IMR-90 (cell line): ENCODE measurements at places on chromosomes 7 and 10. TPM values are rescaled to one million over a fixed set of nuclear protein-coding genes. Genes with fewer than 3 reads are reported as not detected.

NXPH1 gene
- not detected in 2 replicates for total RNA-seq

AKR1E2 gene
- 2.2 and 3.4 TPM in 2 replicates for total RNA-seq

VSTM4 gene
- total RNA-seq, result 2.5 and 2.9 TPM in 2 replicates

GIMAP4 gene
- not detected in 2 replicates for total RNA-seq

- H3K4me3 ChIP-seq, result no peak overlapping the region
- peak; percentile 95 for DNase-seq
- H3K4me1 ChIP-seq, result peaks cover 3% of the 10 kb centered on the region
- H3K27ac ChIP-seq, result peak overlapping the region; percentile 80
- H3K27me3 ChIP-seq, result no peaks in the 10 kb centered on the region
Measured at GRCh38 chr7:66110856-66111255, 3.8 kb upstream of the CRCP start.

DNA sequence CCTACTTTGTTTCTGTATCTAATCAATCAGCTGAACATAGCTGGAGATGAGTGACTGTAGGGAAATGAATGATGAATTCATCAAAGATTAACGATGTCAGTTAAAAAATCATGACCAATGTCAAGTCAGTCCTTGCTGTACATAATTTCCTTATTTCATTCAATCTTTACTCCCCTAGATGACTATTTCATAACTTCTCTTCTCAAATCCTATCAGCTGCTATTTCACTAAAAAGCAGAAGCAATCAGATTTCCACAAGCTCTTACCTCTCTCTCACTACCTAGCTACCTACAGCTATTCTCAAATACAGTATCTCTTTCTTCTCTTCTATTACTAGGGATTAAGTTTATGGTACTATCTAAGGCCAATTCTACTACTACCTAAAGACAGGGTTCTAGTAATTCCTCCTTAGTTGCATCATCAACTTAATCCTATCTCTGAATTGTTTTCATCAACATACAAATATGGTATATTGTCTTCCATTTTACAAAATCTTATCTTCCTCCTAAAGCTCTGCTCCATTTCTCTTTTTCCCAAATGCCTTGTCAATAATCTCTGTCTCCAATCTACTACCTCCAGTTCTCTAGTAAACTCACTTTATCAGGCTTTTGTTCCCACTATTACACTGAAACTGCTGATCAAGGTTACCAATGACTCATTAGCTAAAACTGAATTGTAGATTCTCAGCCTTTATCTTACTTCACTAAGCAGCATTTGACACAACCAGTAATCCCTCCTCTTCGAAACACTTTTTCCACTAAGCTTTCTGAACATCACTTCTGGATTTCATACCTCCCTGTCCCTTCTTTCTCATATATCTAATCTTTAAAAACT, 28.4 kb downstream of the JMJD1C start:
- no peaks in the 10 kb centered on the region for H3K36me3 ChIP-seq
- H3K4me1 ChIP-seq, result peaks cover 10% of the 10 kb centered on the region
- no peak overlapping the region for H3K4me3 ChIP-seq
- no peak overlapping the region for H3K27ac ChIP-seq

DNA sequence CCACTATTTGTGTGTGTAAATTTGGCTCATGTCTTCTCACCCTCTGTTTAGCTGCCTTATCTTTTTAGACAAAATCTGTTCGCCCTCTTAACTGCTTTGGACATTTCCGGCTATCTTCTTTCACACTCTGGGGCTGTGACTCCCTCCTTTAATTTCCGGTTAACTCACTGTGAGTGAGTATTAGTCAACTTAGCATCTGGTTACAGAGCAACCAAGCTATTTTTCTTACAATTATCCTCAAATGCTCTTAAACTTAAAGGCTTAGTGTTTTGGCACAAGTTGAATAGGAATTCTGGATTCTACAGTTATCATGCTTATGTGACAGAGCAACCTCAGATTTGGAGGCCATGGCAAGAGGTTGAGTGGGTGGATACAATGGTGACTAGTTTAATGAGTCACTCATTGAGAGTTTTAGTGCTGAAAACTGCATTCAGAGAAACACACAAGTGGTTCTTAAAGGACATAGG, 177.6 kb upstream of the SEMA3A start:
- peaks cover 10% of the 10 kb centered on the region; the same call in 1 of the 2 replicates for H3K4me1 ChIP-seq
- no peak overlapping the region; the same call in 1 of the 2 replicates for H3K27ac ChIP-seq
- peak overlapping the region; percentile 4; the same call in 1 of the 2 replicates for H3K4me3 ChIP-seq

DNA sequence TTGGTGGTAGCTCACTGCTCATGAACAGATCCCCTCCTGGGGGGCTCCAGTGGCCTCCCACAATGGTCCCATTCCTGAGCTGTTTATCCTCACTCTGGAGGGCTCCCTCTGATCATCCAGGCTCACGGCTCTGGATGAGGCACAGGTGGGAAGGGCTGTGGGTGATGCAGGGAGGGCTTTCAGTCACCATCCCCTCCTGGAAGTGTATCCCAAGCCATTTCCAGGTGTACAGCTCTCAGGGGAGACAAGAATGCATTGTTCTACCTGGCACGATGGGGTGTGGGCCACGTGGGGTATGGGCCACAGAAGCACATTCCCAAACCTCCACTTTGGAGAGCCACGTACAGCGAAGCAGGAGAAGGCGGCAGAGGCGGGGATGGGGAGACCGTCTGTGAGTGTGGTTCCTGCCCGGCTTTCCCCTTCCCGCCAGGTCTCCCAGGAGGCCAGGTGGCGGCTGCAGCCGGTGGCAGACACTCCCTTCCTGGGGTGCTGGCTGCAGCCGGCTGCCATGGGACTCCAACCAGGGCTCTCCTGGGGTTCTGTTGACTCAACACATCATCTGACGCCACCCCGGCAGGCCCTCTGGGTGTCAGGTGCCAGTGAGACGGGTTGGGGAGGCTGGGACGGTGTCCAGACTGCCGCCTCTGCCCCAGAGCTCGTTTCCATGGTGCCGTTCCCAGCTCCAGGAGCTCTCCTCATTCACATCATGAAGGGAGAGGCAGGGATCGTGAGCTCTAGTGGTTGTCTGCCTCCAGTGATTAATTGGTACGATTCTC, 169.7 kb upstream of the RHEB start:
- H3K4me3 ChIP-seq, result no peak overlapping the region
- DNase-seq, result no peak
- H3K27me3 ChIP-seq, result no peaks in the 10 kb centered on the region
- peaks cover 33% of the 10 kb centered on the region for H3K4me1 ChIP-seq
- no peaks in the 10 kb centered on the region for H3K36me3 ChIP-seq
- no peak overlapping the region for H3K27ac ChIP-seq

- H3K4me1 ChIP-seq, result no peaks in the 10 kb centered on the region
- H3K27ac ChIP-seq, result no peak overlapping the region
- no peaks in the 10 kb centered on the region for H3K36me3 ChIP-seq
- H3K27me3 ChIP-seq, result no peaks in the 10 kb centered on the region
Measured at GRCh38 chr7:122217125-122217524, 73.1 kb upstream of the AASS start.

DNA sequence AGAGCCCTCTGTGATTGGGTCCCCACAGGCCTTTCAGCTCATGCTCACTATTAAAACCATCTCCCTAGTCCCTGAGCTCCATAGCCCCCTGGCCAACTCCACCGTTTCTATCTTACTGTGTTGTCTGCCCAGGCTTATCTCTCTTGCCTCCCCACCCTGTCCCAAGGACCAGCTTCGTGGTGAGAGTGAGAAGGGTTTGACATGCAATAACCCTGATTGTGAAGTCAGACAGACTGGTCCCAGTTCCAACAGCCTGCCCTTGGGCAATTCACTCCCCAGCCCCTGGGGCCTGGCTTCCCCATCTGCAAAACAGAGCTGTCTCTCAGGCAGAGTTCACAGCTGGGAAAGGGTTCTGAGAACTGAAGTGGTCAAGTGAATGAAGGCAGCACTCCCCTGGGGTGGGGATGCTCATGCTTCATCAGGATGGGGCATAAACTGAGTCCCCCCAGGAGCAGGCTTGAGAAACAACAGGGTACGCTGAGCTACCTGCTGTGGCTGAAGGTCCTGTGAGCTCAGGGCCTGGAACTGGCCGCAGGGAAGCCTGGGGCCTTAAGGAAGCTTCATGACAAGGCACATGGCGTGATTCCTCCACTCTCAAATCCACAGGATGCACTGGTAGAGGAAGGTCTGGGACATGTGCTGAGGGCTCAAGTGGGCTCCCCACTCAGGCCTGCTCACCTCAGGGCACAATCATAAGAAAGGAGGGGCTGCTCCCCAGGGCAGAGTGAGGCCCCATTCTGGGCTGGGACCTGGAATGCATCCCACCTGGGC, 1.8 kb upstream of the PPIF start:
- peaks cover 15% of the 10 kb centered on the region for H3K4me1 ChIP-seq
- no peaks in the 10 kb centered on the region for H3K27me3 ChIP-seq
- no peak for DNase-seq
- H3K27ac ChIP-seq, result no peak overlapping the region

GRCh38 chr7:8154272-8154671, 107.7 kb downstream of the ICA1 start:
- H3K36me3 ChIP-seq, result no peaks in the 10 kb centered on the region
- no peaks in the 10 kb centered on the region for H3K4me1 ChIP-seq
- H3K27me3 ChIP-seq, result no peaks in the 10 kb centered on the region
- no peak for DNase-seq
- H3K27ac ChIP-seq, result no peak overlapping the region

DNA sequence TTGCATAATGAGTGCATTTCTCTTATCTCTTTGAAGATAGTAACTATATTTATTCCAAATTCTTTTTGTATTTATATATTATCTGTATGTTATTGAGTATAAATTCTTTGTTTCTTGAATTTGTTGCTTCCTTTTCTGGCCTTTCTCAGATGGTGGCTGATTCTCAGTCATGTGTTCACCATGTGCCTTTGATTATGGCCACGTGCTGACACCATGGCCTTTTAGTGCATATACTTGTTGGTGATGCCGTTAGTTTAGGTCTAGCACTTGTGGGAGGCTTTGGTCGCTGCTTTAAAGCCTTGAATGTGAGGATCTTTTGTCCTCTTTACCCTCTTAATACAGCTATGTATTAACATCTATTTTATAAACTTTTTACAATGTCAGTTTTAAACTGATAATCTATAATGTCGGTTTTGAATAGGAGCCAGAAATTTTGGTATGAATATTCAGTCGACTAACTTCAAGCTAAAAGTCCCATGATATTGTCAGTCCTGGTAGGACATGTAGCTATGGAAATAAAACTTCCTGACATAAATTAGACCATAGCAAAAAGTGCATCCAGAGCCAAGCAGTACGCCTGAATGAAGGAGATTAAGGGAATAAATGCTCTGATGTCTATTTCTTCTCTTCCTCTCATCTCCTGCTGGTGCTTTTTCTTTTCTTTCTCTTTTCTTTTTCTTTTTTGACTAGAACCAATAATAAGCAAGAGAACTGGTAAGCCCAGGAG, 130.3 kb downstream of the GNAI1 start:
- no peaks in the 10 kb centered on the region for H3K36me3 ChIP-seq
- no peaks in the 10 kb centered on the region for H3K4me1 ChIP-seq
- no peak overlapping the region for H3K4me3 ChIP-seq
- no peak for DNase-seq
- H3K27ac ChIP-seq, result no peak overlapping the region

GRCh38 chr10:92901819-92902251, 53.5 kb downstream of the EXOC6 start:
- H3K27me3 ChIP-seq, result no peaks in the 10 kb centered on the region
- H3K4me3 ChIP-seq, result no peak overlapping the region
- DNase-seq, result no peak
- H3K27ac ChIP-seq, result no peak overlapping the region
- H3K36me3 ChIP-seq, result peaks cover 3% of the 10 kb centered on the region; the same call in 1 of the 2 replicates
- no peaks in the 10 kb centered on the region for H3K4me1 ChIP-seq
